ENCODE measurements at places on chromosomes 5 and 9.

GRCh38 chr5:9015260-9015936 is 530.5 kb downstream of the SEMA5A start:
- no peak for DNase-seq

- peak; percentile 5 for DNase-seq
Measured at GRCh38 chr5:134289509-134290113, 63.7 kb upstream of the PPP2CA start.

DNA sequence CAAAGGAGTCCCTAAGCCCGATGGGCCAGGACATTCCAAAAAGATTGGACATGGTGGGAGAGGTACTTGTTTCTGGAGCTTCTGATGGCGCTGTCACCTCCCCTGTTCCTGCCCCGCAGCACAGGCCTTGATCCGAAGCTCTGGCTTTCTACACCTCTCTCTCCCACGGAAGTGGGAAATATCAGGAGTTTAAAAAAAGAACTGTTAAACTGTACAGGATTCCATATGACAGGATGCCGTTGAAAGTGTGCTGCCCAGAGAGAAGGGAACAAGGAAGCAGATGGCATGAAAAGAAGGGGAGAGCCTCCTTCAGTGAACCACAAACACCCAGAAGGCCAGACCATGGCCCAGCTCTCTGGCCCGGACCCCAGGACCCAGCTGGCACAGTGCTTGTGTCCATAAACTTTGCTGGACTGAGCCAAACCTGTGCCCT is 26.8 kb upstream of the SLC2A8 start:
- DNase-seq: no peak

DNA sequence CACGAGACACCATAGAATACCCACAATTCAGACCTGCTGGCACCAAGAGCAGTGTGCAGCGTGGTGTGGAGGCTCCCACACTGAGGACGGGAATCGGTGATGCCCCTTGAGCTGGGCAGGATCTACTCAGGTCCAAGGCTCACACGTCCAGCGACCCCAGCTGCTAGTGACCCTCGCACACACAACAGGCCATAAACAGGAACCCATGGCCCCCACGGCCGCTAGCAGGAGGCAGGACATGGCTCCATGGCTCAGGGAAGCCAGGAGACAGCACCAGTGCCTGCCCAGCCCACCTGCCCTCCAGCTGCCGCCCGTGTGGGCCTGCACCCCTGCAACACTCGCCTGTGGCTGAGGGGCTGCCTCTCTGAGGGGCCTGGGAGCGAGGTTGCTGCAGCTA is 43.4 kb upstream of the SLC9A3 start:
- DNase-seq: no peak

- no peak for DNase-seq
Measured at GRCh38 chr5:174649391-174649790, 75.0 kb upstream of the MSX2 start.

GRCh38 chr5:139837711-139838380 is 42.2 kb downstream of the PSD2 start:
- no peak for DNase-seq

Data from substantia nigra (tissue), 51 donors.